ENCODE measurements at places on chromosomes 13 and 19. TPM values are rescaled to one million over a fixed set of nuclear protein-coding genes. Genes with fewer than 3 reads are reported as not detected.

DNA sequence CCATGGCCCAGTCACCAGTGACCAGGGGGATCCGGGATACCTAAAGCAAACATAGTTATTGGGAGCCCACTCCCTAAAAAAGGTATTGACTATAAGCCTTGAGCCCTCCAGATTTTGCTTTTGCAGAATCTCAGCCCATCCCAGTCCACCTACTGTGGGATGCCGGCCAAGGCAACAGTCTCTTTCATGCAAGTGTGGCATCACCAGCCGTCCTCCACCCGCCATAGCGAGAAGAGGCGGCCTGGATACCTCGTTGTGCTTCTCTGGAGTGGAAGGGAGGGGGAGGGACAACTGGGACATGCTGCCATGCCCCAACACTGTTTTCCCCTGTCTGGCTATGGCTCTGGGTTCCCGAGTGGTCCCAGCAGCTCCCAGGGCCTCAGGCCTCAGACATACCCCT is 123.4 kb downstream of the DPF1 start:
- peaks cover 12% of the 10 kb centered on the region for H3K36me3 ChIP-seq
- H3K4me3 ChIP-seq = no peak overlapping the region
- no peaks in the 10 kb centered on the region for H3K4me1 ChIP-seq
- H3K27ac ChIP-seq = no peak overlapping the region
- DNase-seq = no peak

- peaks cover 90% of the 10 kb centered on the region for H3K4me1 ChIP-seq
- H3K36me3 ChIP-seq = no peaks in the 10 kb centered on the region
- no peaks in the 10 kb centered on the region for H3K27me3 ChIP-seq
- DNase-seq = no peak
- H3K4me3 ChIP-seq = no peak overlapping the region
Measured at GRCh38 chr13:40629678-40630384, 36.6 kb downstream of the FOXO1 start.

DNA sequence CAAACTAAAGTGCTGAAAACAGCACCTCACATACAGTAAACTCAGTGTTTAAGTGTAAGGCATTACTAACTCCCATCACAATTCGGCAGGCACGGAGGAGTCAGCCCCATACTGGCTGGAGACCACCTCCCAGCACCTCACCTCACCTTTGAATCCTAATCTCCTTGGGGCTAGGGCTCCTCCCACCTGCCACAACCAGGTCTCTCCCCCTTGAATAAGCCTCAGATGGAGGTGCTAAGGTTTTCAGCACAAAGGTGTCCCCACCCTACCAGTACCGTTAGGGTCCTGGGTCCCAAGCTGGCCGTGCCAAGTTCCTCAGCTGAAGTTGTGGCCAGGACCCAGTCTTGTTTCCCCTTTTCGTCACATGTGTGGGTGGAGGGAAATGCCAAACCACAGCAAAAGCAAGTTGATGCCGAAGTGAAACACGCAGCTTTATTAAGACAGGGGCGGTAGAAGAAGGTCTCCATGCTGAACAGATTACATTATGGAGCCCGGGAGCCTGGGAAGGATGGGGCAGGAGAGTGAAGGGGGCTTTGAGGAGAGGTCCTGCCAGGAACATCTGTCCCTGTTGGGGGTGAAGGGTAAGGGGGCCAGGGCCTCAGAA is at the start of gene IGFLR1:
TSS of gene IGFLR1 (minus strand) at position 332 of the 604 bp plus-strand sequence. CDS start 1,272 bp downstream, outside the sequence.
- H3K4me1 ChIP-seq = peaks cover 60% of the 10 kb centered on the region
- H3K4me3 ChIP-seq = peak within 1 kb of the TSS; percentile 42
- peak; percentile 77 for DNase-seq

DCUN1D2 gene
- 34.8 TPM for total RNA-seq

DNA sequence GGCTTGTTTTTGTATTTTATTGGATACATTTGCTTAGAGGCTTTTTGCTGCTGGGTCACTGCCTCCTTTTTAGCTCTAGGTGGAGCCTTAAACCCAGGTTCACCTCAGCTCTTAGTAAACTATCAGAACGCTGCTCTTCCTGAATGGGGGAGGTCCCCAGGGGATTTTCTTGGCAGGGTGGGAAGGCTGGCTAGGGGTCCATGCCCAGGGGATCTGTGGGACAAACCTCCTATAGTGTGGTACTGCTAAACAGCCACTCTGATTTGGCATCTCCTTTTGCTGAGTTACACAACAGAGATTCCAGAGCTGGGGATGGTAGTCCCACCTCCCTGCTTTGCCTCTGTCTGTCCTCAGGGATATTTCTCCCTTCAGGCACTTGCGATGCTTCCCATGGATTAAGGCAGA is 204.9 kb downstream of the ZIC5 start:
- no peak overlapping the region for H3K27ac ChIP-seq
- no peaks in the 10 kb centered on the region for H3K4me1 ChIP-seq
- no peak for DNase-seq
- H3K36me3 ChIP-seq = no peaks in the 10 kb centered on the region
- H3K4me3 ChIP-seq = no peak overlapping the region

DNA sequence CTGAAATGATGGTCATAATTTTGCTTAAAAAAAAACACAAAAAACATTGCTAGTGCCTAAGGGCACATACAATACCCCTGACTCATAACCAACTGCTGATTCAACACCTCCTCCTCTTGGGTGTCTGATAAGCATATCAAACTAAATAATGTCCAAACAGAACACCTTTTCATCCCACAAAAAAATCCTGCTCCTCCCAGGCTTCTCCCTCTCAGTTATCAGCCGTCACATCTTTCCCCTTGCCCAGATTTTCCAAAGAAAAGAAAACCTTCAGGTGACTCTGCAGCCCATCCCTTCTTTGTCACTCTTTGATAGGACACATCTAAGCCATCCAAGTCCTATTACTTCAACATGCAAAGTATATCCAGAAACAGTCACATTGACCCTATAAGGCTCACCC is 46.9 kb downstream of the ABCC4 start:
- H3K4me3 ChIP-seq = no peak overlapping the region
- no peaks in the 10 kb centered on the region for H3K36me3 ChIP-seq
- DNase-seq = no peak
- no peak overlapping the region for H3K27ac ChIP-seq
- H3K27me3 ChIP-seq = no peaks in the 10 kb centered on the region
- no peaks in the 10 kb centered on the region for H3K4me1 ChIP-seq

GRCh38 chr19:58385891-58386575 is 1.0 kb upstream of the RPS5 start:
- H3K27me3 ChIP-seq = no peaks in the 10 kb centered on the region
- H3K4me3 ChIP-seq = peak overlapping the region; percentile 65
- peak overlapping the region; percentile 89 for H3K27ac ChIP-seq
- peaks cover 16% of the 10 kb centered on the region for H3K36me3 ChIP-seq

ZNF773 gene
- total RNA-seq = 28.7 TPM

- no peaks in the 10 kb centered on the region for H3K27me3 ChIP-seq
- H3K36me3 ChIP-seq = no peaks in the 10 kb centered on the region
- DNase-seq = no peak
- no peak overlapping the region for H3K4me3 ChIP-seq
- no peaks in the 10 kb centered on the region for H3K4me1 ChIP-seq
Measured at GRCh38 chr13:31882794-31883193, 143.5 kb downstream of the RXFP2 start.

DNA sequence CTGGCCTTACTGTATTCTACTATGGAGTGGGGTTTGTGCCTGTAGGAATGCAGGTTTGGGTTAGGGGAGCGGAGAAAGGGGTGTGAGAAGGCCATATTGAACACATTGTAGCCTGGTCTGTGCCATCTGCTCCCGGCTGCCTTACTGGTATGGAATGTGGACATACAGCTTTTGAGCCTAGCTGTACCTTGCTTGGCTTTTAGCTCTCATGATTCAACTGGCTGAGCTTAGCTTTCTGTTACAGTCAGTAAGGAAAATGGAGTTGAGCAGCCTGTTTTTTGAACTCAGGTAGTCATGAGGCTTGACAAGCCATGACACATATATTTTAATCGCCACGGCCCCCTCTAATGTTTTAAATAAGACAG is 41.6 kb downstream of the ARHGAP35 start:
- no peak for DNase-seq
- no peak overlapping the region for H3K4me3 ChIP-seq
- H3K27ac ChIP-seq = no peak overlapping the region
- H3K36me3 ChIP-seq = no peaks in the 10 kb centered on the region
- peaks cover 41% of the 10 kb centered on the region for H3K4me1 ChIP-seq

- H3K4me1 ChIP-seq = no peaks in the 10 kb centered on the region
- no peaks in the 10 kb centered on the region for H3K27me3 ChIP-seq
- H3K36me3 ChIP-seq = no peaks in the 10 kb centered on the region
- H3K27ac ChIP-seq = no peak overlapping the region
Measured at GRCh38 chr19:33879818-33880575, 83.3 kb downstream of the KCTD15 start.

DNA sequence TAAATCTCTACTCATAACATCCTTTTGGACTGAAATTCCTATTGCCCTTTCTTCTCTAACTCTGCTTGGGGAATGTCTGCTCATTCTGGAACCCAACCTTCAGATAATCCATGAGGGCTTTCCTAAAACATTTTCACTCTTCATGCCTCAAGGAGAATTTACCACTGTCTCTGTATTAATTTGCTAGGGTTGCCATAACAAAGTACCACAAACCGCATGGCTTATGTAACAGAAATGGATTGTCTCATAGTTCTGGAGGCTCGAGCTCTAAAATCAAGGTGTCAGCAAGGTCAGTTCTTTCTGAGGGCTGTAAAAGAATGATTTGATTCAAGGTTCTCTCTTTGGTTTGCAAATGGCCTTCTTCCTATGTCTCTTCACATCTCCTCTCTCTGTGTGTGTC is 209.7 kb downstream of the LACC1 start:
- no peaks in the 10 kb centered on the region for H3K27me3 ChIP-seq
- peak; percentile 22 for DNase-seq
- H3K36me3 ChIP-seq = no peaks in the 10 kb centered on the region
- no peak overlapping the region for H3K4me3 ChIP-seq

SUCLA2 gene
- total RNA-seq = 29.7 TPM

DNA sequence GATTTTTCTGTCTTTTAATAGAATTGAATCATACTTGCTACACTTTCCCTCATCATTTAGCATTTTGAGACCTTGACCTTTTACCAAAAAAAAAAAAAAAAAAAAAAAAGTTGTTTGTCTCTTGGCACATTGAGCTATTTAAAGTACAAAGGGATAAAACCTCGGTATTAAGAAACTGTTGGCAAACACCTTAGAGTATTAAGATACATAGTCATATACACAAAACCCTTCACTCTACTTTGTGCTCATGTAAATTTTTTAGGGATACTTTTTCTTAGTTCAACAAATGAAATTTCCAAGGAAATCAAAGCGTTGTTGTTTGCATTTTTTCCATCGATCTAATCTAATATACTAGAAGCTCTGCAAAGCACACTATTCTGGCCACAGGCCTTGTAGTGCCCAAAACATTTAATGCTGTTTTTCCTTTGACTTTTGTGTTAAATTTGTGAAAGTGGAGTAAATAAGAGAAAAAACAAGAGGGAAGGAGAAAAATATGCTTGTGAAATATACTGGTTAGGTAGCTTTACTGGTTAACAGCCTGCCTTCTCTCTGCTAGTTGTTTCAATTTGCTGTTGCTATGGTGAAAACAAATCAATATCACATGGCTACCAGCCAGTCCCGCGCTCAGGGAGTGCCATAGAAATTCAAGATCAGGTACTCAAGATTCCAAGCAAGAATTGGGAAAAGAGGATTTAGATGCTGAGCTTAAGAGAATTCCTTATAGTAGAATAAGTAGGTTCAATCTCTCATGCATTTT is 2.6 kb downstream of the MBNL2 start:
- H3K4me1 ChIP-seq = peaks cover 52% of the 10 kb centered on the region
- H3K27ac ChIP-seq = peak overlapping the region; percentile 90
- DNase-seq = peak; percentile 74
- H3K27me3 ChIP-seq = no peaks in the 10 kb centered on the region
- peak overlapping the region; percentile 49 for H3K4me3 ChIP-seq

GRCh38 chr13:48253849-48254248 is 20.8 kb downstream of the ITM2B start:
- peaks cover 36% of the 10 kb centered on the region for H3K36me3 ChIP-seq
- H3K27me3 ChIP-seq = no peaks in the 10 kb centered on the region
- H3K4me1 ChIP-seq = peaks cover 47% of the 10 kb centered on the region
- DNase-seq = no peak
- H3K4me3 ChIP-seq = no peak overlapping the region

FFAR2 gene
- total RNA-seq = not detected

DNA sequence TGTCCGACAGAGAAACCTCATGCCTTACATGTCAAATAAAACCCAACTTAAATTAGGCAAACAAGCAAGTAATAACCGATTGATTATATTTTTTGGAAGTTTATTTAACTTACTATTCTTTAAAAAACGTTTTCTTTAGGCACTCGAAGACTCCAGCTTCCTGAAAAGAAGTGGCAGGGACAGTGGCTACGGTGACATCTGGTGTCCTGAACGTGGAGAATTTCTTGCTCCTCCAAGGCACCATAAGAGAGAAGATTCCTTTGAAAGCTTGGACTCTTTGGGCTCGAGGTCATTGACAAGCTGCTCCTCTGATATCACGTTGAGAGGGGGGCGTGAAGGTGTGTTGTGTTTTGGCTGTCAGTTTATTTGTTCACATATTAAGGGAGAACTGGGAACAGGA is 164.4 kb downstream of the LMO7 start:
- H3K36me3 ChIP-seq = no peaks in the 10 kb centered on the region
- H3K27me3 ChIP-seq = no peaks in the 10 kb centered on the region
- H3K27ac ChIP-seq = no peak overlapping the region
- H3K4me3 ChIP-seq = no peak overlapping the region
- no peak for DNase-seq

ANGPTL8 gene
- total RNA-seq = not detected

GRCh38 chr13:96033220-96034015 is 19.8 kb downstream of the UGGT2 start:
- H3K27ac ChIP-seq = no peak overlapping the region
- no peaks in the 10 kb centered on the region for H3K4me1 ChIP-seq
- H3K27me3 ChIP-seq = no peaks in the 10 kb centered on the region
- no peak for DNase-seq
- H3K36me3 ChIP-seq = no peaks in the 10 kb centered on the region
- no peak overlapping the region for H3K4me3 ChIP-seq

- no peak within 1 kb of the TSS for H3K27ac ChIP-seq
- DNase-seq = peak; percentile 60
- peaks cover 23% of the 10 kb centered on the region for H3K4me1 ChIP-seq
- H3K4me3 ChIP-seq = no peak within 1 kb of the TSS
Measured at GRCh38 chr19:1401138-1401888, at the start of gene GAMT. GAMT (minus strand) TSS chr19:1401542; CDS start chr19:1401476, 66 bp downstream.

ERICH6B gene
- total RNA-seq = not detected

- no peak overlapping the region for H3K27ac ChIP-seq
- H3K4me1 ChIP-seq = no peaks in the 10 kb centered on the region
- H3K27me3 ChIP-seq = no peaks in the 10 kb centered on the region
- no peak for DNase-seq
- no peak overlapping the region for H3K4me3 ChIP-seq
- peaks cover 18% of the 10 kb centered on the region for H3K36me3 ChIP-seq
Measured at GRCh38 chr13:39676315-39676876, 20.9 kb downstream of the COG6 start.

DNA sequence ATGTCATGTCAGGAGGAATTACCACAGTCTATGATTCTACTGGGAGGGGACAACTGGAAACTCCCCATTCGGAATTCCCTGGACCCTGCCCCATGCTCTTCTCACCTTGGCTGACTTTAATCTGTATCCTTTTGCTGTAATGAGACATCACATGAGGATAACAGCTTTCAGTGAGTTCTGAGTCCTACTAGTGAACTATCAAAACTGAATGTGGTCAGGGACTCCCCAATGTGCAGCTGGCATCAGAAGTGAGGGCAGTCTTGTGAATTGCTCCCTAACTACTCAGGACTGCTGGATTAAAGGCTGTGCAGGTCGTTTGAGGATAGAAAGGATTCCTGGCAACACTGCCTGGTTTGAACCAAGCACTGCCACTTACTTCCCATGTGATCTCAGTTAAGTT is 15.2 kb downstream of the SIGLEC7 start:
- no peak overlapping the region for H3K4me3 ChIP-seq
- H3K4me1 ChIP-seq = peaks cover 5% of the 10 kb centered on the region
- no peaks in the 10 kb centered on the region for H3K27me3 ChIP-seq
- H3K36me3 ChIP-seq = no peaks in the 10 kb centered on the region
- no peak overlapping the region for H3K27ac ChIP-seq
